ENCODE measurements at places on chromosomes 3 and 15.

DNA sequence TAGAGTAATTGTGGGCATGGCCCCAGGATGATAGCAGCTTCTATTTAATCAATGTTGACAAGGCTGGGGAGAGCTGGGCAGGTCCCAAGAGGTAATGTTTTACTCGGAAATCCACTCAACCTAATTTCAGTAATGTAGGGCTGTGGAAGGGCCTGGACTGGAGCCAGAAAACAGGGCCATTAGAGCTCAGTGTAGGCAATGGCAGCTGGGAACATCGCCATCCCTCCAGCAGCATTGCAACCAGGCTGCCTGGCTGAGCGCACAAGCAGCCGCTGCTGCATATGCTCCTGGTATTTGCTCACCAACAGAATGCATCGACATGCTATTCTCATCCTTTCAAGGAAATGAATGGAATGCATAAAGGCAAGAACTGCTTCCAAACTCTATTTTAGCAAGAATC, 90.0 kb downstream of the GAP43 start:
- no peak for DNase-seq

GRCh38 chr3:193051314-193051713, 133.7 kb upstream of the MB21D2 start:
- DNase-seq: no peak

DNA sequence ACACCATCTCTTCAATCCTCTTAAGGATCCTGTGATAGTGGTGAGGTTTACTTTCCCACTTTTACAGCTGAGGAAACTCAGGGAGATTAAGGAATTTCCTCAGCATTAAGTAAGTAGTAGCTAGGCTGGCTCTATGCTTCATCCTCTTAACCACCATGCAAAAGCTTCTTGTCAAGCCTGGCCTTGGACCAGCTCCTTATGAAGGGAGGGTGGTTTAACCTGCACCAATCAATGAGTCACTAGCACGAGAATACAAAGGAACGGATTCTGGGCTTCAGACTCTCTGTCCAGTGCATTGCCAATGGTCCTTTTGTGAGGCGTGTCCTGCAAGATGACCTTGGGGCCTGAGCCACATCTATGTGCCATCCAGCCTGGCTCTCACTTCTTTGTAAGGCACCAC, 202.0 kb upstream of the CFAP20DC start:
- DNase-seq: no peak

DNA sequence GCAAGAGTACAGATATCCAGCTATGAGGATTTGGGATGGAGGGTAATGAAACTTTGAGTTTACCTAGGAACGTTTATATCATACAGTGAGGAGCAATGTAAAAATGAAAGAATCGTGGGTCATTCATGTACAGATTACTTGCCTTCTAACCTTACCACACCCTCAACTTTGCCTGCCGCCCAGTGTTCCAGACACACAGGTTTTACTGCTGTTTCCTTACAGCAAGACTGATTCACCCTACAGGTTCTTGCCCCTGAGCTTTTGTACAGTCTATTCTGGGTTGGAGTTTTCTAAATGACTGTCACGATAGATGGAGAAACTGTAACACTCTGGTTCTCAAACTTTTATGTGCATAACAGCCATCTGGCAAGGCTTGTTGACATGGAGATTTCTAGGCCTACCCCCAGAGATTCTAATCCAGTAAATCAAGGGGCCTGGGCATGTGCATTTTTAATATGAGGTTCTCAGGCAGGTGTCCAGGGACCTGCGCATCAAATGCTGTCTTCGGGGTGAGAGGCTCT, 6.6 kb upstream of the TPRG1 start:
- DNase-seq: no peak

DNA sequence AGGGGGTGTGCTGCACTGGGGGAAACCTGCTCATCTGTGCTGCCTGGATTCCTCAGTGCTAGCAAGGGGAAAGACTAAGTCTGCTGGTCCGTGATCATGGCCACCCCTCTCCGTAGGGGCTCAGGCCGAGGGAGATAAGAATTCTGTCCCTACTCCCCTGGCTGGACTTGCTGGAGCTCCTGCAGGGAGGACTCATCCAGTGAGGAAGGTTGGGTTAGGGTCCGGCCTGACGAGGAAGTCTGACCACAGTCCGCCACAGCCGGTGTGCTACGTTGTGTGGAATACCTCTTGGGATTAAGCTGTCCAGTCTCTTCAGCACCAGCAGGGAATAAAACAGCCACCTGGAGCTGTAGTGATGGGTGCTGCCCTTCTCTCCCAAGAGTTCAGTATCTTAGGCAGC, 1309.1 kb upstream of the CADM2 start:
- DNase-seq: no peak

DNA sequence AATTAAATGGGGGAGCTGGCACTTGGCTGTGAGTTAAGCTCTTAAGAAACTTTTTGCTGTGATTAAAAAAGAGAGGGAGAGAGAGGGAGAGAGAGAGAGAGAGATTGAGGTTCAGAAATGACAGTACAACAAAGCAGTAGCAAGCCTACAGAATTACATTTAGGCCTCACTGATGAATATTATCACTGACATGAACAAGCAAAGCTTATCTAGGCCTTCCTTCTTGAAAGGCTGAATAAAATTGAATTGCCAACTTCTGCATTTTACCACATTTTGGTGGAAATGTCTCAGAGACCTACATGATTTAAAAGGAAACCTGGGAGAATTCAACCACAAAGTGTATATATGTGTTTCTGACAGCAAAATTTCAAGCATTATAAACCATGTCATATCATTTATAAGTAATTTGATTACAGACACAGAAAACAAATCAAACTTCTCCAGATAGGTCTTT, 530.8 kb downstream of the SOX2 start:
- no peak for DNase-seq

DNA sequence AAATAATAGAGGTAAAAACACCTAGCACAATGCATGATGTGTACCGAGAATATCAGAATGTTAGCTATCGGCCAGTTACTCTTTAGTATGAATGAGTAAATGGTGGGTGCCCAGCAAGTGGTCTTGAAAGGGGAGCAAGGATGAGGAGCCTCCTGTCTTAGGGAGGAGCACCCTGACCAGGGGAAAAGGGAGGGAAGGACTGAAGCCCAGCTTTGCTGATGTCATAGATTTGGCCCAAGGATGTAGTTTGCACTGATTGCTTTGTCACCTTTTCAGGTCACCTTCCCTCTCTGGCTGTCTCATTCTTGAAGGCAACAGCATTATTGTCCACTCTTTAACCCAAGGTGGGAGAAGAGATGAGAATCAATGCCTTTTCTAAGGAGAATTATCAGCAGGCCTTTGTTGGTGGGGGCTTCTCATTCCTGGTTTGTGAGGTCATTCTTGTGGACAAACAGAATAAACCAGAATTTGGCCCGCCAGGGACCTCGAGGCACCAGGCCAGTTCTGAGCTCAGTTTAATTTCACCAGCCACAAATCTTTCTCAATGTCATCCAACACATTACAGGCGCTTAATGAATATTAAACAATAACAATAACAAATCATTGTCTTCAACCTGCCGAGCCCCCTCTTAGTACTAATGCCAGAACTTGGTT, 231.3 kb downstream of the VPS13C start:
- DNase-seq: no peak

DNA sequence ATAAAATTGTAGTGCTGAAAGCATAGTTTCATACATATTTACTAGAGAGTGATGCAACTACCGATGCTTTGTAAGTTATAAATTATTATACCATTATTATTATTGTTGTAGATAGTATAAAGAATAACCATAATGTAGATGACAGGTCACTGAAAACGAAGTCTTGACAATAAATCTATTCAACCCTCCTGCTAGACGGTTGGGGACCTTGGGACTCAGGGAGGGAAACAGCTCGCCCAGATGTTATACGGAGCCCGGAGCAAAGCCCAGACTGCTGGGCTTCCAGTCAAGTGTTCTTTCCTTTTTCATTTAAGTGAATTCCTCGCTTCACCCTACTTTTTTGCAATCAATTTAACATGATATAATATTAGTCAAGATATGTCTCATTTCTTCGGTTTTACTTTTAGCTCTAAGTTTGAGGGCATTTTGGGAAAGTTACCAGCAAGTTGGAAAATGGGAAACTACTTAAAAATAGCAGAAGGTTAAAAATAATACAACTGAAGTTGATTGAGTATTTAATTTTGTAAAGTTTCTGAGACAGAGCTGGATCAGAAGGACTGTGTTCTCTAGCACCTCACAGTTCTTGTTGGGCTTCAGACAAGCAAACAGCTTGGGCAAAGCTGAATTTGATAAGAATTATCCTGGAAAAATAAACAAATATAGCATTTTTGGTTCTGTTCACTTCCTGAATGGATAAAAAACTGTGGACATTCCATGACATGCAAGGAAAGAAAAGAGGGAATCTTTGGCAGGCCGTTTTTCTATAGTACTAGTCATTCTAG, 173.4 kb upstream of the TP63 start:
- no peak for DNase-seq

DNA sequence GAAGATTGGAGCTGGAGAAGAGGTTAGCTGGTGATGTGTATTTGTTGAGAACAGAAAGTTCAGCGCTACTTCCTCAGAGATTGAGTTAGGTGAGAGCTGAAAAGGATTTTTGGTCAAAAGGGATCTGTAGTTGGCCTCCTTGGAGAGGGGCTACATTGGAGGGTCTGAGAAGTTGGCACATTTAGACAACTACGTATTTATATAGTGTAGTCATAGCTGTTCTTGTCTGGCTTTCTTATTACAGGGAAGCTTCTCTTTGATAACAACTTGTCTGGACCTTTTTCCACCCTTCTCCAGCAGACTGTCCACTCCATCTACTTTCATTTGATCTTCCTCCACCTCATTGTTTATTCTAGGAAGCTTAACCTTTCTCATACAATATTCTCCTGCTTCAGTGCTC, 43.7 kb downstream of the KAT2B start:
- DNase-seq: no peak

DNA sequence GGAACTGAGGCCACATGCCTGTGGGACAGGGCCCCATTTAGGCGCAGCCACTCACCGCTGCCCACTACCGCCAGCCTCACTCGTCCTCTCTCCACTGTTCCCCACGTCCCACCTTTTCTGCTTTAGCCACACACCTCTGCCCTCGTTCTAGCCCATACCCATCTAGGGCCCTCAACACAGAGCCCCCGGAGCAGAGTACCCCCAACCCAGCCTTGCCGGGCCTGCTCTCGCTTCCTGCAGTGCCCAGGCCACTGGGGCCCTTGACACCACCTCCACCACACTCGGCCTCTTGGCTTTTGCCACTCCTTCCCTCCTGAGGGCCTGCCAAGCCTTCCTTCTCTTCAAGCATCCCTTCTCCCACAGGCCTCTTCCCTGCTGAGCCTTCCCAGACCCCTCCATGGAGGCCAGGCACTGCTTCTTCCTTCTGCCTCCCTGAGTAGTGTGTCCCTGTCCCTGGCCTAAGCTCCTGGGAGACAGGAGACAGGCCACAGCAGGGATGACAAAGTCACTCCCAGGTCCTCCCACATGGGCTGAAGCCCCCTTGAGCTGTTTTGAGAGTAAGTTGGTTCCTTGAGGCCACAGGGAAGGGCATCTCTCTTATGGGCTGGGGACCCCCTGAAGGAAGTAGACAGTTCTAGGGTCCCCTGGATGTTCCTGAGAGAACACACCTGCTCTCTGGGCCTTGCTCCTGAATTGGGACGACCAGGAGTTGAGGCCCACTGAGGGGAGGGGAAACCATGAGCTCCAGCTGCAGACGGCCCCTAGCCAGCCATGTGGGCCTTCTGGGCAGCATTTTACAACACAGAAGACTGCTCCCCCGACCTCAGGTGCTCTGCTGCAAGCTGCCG, 4.4 kb downstream of the PRSS50 start:
- DNase-seq: no peak

DNA sequence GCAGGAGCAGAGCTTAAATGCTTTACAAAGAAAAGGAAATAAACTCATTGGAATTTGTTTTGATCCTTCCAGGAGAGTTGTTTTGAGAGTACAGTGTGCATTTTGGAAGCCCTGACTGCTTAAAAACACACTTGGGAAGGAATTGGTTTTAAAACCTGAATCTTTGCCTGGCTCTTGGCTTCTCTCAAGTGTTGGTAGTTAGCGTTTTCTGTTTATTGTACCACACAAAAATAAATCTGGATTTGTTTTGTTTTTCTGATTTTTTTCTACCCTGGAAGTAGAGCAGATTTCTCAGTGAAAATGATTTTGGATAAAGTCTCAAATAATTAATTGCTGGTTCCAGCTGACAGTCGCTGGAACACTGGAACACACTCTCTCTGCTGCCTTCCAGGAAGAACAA, 90.6 kb downstream of the CHST2 start:
- no peak for DNase-seq

GRCh38 chr3:28542351-28542750, 193.7 kb upstream of the AZI2 start:
- no peak for DNase-seq

DNA sequence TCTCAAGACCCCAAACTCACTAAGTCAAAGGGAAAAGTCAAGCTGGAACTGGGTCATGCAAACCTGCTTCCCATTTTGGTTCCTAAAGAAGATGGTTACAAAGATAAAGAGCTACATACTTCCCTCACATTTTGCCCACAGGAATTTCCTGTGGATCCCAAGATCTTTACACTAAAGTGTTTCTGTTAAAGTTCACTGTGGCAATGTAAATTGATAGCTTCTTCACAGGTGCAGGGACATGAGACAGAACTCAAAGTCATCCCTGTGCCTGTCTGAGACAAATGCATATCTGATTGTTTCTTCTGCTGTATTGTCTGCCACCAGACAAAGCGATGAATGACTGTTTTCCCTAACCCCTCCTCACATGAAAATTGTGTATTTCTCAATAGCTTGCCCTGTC, 567.8 kb downstream of the ZIC1 start:
- DNase-seq: no peak

DNA sequence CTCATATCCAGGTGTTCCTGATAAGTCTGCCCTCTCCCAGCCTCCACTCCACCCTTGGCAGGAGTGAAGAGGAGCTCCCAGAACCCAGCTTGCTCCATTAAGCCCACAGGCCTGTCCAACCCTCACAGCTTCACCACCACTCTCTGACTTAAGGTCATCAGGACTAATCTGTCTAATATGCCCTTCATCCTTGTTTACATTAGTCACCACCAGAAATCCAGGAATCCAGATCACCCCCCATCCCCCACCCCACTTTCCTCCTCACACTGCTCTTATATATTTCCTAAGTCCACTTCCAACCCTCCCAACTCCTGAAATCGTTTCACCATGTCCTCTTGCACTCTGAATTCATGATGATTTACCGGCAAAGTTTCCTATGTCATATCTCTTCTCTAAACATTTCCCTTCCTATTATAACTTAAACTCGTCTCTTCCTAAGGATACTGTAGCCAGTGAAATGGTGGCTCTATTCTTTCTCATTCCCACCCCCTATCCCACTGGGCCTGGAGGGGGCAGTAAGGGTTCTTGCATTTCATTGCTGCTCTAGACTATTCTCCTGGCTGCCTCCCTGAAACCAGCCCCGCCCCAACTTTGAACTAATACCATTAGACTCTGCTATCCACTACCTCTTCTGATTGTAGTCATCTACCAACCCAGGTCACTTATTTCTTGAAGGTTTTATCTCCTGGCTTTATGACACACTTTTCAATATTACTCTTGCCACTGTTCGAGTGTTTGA, 43.4 kb downstream of the PPP2R3A start:
- no peak for DNase-seq

DNA sequence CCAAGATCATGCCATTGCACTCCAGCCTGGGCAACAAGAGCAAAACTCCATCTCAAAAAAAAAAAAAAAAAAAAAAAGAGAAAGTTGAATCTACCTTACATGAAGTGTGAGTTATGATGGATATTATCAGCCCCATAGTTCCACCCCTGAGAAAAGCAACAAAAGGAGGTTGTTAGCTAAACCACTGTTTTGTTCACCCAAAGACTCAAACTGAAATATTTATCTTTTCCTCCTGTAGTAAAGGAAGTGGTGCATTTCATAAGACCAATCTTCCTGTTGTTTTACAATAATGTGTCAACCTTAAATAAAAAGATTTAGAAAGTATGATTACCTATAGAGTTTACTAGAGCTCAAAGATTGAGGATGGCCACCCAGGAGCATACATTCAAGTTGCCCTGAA, 18.7 kb upstream of the TRMT10C start:
- no peak for DNase-seq

All from SW 1271 (cell line).